ENCODE measurements at places on chromosomes 7 and 10.

GRCh38 chr7:136878878-136879277, 10.4 kb downstream of the CHRM2 start:
- no peak for DNase-seq

DNA sequence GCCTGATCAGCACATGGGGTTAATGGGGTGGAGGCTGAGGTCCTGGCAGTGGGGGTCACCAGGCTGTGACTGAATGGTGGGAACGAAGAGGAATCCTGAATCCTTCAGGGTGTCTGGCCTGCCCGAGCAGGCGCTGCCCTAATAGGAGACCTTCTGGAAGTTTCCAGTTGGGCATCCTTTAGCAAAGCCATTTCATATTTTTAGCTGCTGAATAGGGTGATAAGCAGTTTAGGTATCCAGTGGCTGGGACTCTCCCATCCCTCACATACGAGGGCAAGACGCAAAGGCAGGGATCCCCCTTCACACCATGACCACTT, 159.3 kb downstream of the SH3PXD2A start:
- DNase-seq: no peak

GRCh38 chr7:100366411-100367250, 6.7 kb upstream of the PILRA start:
- no peak for DNase-seq

DNA sequence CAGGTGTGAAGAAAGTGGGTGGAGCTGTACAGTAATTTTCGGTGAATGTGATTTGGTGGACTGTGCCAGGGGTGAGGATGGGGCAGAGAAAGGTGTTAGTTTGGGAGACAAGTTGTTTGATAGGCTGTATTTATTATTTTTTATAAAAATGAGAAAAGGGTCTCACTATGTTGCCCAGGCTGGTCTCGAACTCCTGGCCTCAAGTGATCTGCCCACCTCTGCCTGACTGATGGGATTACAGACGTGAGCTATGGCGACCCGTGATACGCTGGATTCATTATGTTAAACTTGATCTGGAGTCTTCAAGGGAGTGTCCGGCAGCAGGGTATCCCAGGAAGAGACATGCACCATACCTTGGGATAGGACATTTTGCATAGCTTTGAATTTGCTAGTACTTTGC, 1.3 kb downstream of the KAT6B start:
- no peak for DNase-seq

DNA sequence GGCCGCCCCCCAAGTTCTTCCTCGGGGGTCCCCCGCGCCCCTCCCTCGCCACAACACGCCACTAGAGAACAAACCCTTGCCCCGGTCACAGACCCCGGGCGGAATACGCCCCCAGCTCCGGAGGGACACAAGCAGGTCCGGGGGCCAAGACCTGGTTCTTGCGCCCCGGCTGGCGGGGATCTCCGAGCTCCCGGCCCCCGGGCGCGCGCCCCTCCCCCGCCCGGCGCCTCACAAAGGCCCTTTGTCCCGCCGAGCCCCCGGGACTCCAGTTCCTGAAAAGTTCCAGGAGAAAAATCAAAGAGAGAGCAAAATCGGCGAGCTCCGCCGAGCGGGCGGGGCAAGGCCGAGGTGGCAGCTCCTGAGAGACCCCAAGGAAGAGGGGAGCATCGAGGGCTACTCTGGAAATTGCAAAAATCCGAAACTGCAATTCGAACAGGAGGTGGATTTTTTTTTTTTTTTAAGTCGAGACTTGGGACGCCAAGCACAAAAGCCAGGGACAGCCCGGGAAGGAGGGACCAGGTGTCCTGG, 4.0 kb downstream of the TNRC18 start:
- DNase-seq: peak; percentile 53

DNA sequence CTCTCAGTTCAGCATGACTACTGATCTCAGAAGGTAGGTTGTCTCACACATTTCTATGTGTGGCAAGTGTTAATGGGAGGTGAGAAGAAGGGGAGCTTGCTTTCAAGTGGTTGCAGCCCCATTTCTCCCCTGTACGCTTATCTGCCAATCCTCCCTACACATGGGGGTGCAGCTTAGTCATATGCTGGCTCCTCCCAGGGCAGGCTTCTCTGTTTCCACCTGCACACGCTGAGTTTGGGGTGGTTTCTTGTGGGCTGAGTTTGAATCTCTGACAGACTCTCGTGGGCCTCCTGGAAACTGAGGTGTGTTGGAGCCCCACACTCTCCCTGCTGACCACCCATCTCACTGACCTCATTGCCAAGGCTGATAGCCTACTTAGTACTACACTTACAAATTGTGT, 435.8 kb upstream of the MTPN start:
- no peak for DNase-seq

GRCh38 chr7:28017372-28017771, 163.2 kb downstream of the JAZF1 start:
- no peak for DNase-seq

DNA sequence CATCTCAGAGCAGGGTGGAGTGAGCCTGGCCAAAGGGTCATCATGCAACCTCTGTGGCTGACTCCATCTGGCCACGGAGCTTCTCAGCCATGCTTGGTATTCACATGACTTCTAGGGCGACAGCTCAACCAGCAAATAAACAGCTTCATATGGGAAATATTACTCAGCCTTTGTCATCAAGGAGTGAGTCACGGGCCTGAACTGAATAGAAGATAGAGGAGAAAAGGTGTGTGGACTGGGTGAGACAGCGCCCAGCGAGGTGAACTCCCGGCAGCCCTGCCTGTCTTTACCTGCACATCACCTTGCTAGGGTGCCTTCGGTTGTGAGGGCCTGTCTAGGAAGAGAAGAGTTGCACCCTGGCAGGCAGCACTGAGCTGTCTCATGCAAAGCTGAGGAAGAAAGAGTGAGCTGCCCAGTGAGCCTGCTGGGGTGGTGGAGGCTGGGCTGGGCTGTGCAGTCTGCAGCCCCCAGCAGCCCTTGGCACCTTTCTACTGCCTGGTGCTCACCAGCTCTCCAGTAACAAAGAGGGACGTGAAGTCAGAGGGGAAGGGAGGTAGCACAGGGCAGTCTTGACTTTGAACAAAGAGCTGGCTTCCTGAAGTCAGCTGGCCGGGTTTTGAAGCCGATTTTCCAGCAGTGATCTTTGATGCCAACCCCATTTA, 114.2 kb downstream of the EGFR start:
- DNase-seq: no peak

DNA sequence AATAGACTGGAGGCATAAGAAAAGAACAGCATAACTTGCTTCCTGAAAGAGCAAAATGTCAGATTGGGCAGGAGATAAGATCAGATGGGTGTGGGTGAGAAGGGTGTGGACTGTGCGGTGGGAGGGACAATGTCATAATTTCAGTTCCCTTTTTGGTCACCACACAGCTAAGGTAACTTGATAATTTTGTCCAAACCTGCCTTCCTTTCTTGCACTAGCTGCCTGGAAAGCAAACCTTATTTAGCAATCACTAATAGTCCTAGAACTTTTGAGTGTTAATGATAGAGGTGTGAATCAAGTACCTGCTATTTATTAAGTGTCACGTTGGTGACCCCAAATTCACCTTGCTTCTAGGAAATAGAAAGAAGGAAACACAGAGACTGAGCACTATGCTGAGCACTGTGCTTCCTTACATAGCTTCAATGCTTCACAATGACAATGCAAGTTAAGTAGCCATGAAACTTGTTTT, 72.4 kb upstream of the SP4 start:
- no peak for DNase-seq

GRCh38 chr7:4823441-4824119, 38.2 kb downstream of the PAPOLB start:
- DNase-seq: no peak

GRCh38 chr7:1849351-1850041, 179.4 kb downstream of the ELFN1 start:
- DNase-seq: no peak

GRCh38 chr10:3897156-3897555, 112.1 kb upstream of the KLF6 start:
- no peak for DNase-seq

- DNase-seq: no peak
These were observed 158.0 kb downstream of the TRIL start for GRCh38 chr7:28800150-28800549.

Measured in putamen (tissue), 1 donor.